ENCODE measurements at places on chromosomes 5 and 9. TPM values are rescaled to one million over a fixed set of nuclear protein-coding genes. Genes with fewer than 3 reads are reported as not detected.

DNA sequence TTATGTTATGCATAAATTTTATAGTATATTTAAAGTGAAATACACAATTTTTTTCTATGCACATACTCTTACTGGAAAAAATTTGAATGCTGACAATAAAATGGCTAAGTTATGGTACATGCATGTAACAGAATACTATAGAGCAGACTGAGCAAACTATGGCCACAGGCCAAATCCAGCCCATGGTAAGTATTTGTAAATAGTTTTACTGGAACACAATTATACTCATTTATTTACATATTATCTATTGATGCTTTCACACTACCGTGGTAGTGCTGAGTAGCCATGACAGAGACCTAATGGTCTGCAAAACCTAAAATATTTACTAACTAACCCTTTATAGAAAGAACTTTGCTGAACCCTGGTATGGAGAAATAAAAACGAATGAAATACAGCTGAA lies 45.7 kb downstream of the TEX10 start:
- DNase-seq, result no peak

- DNase-seq, result no peak
Measured at GRCh38 chr9:36392489-36392888, 7.6 kb downstream of the RNF38 start.

DNA sequence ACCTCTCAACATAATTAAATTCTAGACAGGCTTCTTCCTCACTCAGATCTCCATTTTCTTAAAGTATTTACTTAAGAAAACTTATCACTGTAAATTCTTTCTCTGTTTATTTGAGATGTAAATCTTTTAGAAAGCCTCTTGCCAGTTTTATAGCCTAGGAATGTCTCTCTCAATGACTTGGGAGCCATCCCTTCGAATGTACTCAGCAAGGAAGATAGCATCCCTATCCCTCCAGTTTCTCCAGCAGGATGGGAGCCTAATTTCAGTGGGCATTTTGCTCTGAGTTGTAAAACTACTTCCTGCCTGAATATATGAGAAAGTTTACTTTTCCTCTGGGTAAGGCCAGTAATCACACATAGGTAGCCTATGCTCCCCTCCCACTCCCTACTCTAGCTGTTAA lies 558.5 kb upstream of the ARRDC3 start:
- DNase-seq, result no peak

DNA sequence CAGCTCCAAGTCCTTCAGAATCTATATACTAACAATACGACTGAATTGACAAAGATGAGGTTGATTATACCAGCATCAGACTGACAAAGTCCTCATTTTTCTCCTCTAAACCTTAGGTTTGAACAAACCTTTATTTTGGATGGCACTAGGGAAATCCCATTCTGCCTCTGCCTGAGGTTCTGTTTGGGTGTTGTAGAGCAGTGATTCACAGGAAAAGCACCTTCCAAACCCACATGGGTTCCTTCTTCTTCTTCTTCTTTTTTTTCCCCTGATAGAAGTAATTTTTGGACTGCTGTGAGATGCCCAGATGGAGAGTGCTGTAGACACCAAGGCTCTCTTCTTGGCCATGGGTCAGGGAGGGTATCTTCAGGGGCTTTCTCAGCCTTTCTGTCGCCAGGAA lies 164.9 kb upstream of the PAPPA start:
- DNase-seq, result no peak

DNA sequence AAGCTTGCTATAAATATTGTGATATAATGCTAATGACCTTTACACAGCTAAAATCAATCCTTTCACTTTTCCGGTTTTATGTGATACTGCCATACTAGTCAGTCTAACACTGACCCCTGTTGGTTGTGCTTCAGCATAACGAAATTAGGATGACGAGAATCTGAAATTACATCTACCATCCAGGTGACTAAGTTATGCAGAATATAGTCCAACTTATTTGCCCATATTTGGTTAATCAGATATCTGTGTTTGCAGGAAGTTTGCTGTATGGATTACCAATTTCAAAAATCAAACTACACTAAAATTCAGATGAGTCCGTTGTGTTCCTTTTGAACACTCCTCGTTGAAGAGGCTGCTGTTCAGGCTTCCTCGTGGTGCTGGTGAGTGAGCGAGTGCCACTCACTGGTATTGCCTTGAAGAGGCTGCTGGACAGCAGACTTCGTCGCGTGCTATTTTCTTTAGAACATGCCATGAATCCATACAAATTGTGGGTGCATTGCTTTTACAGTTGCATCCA lies 32.5 kb downstream of the TENT4A start:
- DNase-seq, result no peak

- DNase-seq, result no peak
Measured at GRCh38 chr9:71916834-71917534, 5.5 kb downstream of the C9orf85 start.

GRCh38 chr5:124876566-124876965 lies 130.1 kb upstream of the ZNF608 start:
- no peak for DNase-seq

- DNase-seq, result no peak
Measured at GRCh38 chr9:26656003-26656870, 236.4 kb downstream of the CAAP1 start.

Gene GPR151
- total RNA-seq, result not detected

Gene MEIKIN
- not detected for total RNA-seq

Gene SPINK4
- total RNA-seq, result not detected

Gene SPEF2
- 1.6 TPM for total RNA-seq
